Foreskin keratinocyte (primary cell): ENCODE measurements at places on chromosomes 13 and 19. TPM values are rescaled to one million over a fixed set of nuclear protein-coding genes. Genes with fewer than 3 reads are reported as not detected.

DNA sequence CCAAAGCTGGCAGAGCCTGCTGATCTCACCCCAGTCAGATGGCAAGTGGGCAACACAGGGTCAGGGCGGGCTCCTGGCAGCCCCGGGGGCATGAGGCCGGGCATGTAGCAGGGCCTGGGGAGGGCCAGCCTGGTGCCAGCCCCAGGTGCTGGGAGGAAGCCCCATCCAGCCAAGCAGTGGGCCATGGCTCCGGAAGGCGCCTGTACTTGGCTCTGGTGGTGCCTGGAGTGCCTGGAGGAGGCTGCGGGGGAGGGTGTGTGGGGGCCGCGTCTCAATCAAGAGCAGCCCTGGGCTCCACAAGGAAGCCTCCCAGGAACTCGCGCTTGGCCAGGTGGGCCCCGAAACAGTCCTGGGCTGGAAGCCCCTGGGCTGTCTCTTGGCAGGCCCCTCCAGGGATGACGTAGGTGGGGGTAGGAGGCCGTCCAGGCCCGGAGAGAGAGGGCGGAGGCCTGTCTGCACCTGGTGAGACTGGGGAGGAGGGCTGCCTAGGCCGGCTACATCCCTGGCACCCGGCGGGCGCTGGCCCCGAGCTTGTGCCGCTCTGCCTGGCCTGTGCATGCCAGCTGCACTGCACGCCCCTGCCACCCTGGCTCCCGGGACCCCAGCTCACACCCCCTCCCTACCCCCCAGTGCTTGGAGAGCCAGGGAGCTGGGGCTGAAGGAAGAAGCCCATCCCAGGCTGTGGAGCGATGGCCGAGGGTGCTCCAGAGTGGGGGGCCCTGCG is 45.9 kb downstream of the COMP start:
- DNase-seq: no peak

DNA sequence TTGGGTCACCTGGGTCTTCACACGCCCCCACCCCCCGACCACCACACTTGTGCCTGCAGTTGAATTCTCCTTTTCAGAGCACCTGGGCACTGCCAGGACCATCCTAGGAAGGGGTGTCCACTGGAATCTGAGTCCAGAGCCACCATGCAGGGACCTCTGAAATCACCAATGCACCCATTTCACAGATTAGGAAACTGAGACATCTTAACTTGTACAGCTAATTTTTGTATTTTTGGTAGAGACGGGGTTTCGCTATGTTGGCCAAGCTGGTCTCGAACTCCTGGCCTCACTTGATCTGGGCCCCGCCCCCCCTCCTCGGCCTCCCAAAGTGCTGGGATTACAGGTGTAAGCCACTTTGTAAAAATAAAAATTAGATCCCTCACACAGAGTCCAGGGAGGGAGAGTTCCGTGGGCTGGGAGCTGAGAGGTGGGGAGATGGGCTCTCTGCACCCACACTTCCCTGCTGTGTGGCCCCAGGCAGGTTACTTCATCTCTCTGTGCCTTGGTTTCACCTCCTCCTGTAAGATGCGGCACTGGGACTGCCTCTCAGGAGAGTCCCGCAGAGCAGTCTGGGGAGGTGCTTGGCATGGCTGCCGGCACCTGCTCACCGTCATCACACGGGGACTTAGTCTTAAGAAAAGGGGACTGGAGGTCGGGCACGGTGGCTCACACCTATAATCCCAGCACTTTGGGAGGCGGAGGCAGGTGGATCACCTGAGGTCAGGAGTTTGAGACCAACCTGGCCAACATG is 45.9 kb upstream of the C19orf12 start:
- no peak for DNase-seq

DNA sequence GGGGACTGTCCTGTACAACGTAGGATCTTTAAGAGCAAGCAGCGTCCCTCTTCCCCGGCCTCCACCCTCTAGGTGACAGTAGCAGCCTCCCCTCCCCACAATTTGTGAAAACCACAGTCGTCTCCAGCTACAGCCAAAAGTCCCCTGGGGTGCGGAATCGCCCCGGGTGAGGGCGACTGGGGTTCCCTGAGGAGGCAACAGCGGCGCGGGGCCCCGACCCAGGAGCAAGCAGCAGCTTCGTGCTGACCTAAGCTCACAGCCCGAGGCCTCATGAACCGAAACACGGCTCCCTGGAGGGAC is 322 bp downstream of the ZNF558 start:
- DNase-seq: peak; percentile 11

- no peak for DNase-seq
Measured at GRCh38 chr13:50914848-50915247, 5.3 kb downstream of the RNASEH2B start.

- DNase-seq: no peak
Measured at GRCh38 chr13:71149046-71149445, 718.0 kb downstream of the DACH1 start.

DNA sequence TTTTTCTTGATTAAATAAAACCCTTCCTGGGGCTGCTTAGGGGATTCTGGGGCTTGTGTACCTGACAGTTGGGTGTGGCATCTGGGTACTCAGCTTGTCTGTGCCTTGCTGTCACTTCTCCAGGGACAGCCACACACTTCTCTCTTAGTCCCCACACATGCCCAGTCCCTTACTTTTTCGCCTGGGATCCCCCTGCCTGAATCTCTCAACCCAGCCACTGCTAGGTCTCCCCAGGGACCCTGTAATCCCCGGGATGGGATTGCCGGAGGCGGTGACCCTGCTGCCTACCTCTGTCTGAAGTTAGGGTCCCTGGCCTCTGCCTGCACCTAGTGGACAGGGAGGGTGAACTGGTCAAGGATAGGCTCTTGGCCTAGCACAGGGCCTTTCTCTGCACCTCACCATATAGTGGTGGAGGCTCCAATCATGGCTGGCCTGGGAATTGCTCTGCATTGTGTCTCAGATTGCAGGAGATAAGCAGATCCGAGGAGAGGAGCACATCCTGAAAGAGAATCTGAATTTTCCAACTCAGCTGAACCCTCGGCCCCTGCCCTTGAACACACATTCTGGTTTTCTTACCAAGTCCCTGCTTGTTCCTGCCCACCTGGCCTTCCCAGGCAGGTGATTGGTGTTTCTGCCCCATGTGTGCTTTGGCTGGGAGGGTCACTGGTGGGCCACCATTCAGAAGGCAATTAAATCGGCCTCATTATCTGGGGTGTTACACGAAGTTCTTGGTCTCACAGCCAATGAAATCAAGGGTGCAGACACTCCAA is 8.7 kb upstream of the ZNF492 start:
- DNase-seq: no peak

DNA sequence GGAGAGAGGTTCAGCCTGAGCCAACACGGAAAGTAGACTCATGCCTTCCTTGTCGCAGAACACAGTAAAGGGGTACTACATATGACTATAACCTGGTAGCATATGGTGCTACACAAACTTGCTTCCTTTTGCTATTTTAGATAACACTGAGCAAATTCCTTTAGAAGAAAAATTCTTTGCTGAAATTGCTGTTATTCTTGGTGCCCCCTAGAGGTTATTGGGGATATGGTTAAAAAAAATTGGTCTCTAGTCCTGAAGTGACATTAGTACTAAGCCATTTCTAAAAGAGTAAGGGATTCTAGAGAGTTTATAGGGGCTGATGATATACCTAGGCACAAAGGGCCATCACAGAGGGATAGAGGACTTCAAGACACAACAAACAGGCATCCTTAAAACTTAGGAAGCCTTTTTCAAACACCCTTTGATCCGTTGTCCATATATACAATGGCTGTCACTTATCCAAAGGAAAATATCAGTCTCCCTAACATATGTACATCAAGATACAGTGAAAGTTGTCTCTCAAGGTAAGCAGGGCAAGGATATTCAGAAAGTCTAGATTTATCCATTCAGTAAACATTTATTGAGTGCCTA is 13.9 kb upstream of the HS6ST3 start:
- DNase-seq: no peak

DNA sequence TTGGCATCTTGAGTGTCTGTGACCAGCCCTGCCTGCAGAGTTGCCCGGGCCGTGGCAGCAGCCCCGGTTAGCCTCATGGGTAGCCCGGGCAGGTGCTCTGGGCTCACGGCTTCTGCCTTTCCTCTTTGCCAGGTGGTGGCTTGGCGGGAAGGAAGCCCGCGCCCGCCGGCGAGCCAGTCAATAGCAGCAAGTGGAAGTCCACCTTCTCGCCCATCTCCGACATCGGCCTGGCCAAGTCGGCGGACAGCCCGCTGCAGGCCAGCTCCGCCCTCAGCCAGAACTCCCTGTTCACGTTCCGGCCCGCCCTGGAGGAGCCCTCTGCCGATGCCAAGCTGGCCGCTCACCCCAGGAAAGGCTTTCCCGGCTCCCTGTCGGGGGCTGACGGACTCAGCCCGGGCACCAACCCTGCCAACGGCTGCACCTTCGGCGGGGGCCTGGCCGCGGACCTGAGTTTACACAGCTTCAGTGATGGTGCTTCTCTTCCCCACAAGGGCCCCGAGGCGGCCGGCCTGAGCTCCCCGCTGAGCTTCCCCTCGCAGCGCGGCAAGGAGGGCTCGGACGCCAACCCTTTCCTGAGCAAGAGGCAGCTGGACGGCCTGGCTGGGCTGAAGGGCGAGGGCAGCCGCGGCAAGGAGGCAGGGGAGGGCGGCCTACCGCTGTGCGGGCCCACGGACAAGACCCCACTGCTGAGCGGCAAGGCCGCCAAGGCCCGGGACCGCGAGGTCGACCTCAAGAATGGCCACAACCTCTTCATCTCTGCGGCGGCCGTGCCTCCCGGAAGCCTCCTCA is 9.9 kb downstream of the PLEKHJ1 start:
- DNase-seq: no peak

- no peak for DNase-seq
Measured at GRCh38 chr19:20165971-20166592, 932 bp upstream of the ZNF486 start.

DNA sequence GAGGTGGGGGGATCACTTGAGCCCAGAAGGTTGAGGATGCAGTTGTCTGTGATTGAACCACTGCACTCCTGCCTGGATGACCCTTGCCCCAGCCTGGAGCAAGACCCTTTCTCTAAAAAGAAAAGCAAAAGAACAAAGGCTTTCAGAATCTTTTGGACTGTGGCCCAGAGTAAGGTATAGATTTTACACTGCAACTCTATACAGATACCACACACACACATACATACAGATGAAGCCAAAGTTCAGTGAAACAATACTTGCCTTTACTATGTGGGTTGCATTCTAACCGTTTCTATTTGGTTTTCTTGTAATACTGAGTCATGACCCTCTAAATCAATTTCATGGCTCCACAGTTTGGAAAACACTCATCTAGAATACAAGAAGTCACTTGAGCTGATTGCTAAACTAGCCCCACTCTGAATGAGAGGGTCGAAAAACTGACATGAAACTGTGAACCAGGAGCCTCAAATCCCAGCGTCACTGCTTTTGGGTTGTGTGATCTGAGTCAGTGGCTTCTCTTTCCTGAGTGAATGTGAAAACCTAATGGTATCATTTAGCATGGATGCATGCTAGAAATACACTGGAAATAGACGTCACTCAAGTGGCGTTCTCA is 756.1 kb downstream of the UQCRFS1 start:
- DNase-seq: no peak

DNA sequence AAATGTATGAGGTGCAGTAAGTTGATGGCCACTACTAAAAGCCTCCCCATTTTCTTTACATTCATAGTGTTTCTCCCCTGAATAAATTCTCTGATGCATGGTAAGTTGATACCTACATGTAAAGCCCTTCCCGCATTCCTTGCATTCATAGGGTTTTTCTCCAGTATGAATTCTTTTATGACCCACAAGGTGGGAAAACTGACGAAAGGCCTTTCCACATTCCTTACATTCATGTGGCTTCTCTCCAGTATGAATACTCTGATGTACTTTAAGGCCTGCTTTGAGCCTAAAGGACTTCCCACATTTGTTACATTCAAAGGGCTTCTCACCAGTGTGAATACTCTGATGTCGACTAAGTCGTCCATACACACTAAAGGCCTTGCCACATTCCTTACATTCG is 20.5 kb downstream of the ZNF607 start:
- DNase-seq: peak; percentile 5

- no peak for DNase-seq
Measured at GRCh38 chr19:14113762-14114414, 3.7 kb downstream of the PRKACA start.

- DNase-seq: no peak
Measured at GRCh38 chr19:48669903-48670668, 2.7 kb downstream of the NTN5 start.

FAM187B gene
- not detected in 2 replicates for polyA plus RNA-seq

RYR1 gene
- 0.59 and 0.81 TPM in 2 replicates for polyA plus RNA-seq

LRP3 gene
- polyA plus RNA-seq: 14.2 and 15.0 TPM in 2 replicates

KIR2DL1 gene
- not detected in 2 replicates for polyA plus RNA-seq

IGFLR1 gene
- 4.7 and 6.2 TPM in 2 replicates for polyA plus RNA-seq
